Stimulated activated CD8-positive, alpha-beta memory T cell treated with anti-CD3 and anti-CD28 coated beads, Interleukin-15, amount 100 ng/mL, for 48 hours (primary cell): ENCODE measurements at places on chromosomes 5 and 9.

DNA sequence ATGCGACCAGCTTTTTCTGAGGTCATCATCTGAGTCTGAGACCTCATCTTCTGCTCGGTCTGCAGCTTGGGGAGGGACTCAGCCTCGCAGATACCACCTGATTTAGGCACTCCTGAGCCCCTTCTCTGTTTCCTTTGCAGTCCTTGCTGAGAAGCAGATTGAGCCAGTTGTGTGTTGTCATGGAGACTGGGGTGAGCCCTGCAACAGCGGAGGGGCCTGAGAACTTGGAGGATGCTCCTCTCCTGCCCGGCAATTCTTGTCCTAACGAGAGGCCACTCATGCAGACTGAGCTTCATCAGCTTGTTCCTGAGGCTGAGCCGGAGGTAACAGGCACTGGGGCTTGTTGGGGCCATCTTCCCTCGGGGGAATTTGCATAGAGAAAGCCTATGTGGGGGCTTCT lies 19.2 kb downstream of the TEX53 start:
- no peak for DNase-seq

DNA sequence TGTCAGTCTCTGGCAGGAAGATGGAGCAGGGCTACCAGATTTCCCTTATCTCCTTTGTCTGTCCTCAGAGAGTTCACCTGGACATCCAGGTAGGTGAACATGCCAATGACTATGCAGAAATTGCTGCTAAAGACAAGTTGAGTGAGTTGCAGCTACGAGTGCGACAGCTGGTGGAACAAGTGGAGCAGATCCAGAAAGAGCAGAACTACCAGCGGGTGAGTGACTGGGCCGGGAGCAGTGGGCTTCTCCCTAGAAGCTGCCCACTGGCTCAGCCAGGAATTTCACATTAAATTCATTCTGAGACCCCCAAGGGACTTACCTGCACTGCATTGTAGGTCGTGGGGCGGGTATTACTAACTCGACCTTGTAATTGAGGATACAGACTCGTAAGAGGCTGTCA lies 2.1 kb downstream of the TMED9 start:
- no peak for DNase-seq

DNA sequence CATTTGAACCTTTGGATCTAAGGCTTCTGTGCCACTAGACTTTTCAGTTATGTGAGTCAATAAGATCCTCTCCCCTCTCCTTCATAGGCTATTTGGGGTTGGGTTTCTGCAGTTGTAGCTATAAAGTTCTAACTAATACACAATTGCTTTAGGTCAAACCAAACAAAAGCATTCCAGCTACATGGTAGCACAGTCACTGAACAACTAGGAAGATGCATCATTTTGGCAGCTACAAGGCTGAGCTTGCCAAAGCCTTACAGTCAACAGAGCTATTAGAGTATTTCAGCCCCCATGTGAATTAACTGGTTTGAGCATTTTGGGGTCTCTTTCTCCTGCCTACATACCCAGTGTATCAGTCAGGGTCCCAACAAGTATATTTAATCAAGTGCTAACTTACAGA lies 234.6 kb downstream of the ZNF608 start:
- DNase-seq: no peak

- no peak for DNase-seq
Measured at GRCh38 chr5:31664566-31664965, 25.6 kb downstream of the PDZD2 start.

GRCh38 chr5:127003798-127004495 lies 26.4 kb downstream of the MARCHF3 start:
- DNase-seq: no peak

GRCh38 chr5:56259002-56259511 lies 25.9 kb upstream of the ANKRD55 start:
- no peak for DNase-seq

- no peak for DNase-seq
Measured at GRCh38 chr9:86718388-86719049, 228.8 kb downstream of the GAS1 start.

DNA sequence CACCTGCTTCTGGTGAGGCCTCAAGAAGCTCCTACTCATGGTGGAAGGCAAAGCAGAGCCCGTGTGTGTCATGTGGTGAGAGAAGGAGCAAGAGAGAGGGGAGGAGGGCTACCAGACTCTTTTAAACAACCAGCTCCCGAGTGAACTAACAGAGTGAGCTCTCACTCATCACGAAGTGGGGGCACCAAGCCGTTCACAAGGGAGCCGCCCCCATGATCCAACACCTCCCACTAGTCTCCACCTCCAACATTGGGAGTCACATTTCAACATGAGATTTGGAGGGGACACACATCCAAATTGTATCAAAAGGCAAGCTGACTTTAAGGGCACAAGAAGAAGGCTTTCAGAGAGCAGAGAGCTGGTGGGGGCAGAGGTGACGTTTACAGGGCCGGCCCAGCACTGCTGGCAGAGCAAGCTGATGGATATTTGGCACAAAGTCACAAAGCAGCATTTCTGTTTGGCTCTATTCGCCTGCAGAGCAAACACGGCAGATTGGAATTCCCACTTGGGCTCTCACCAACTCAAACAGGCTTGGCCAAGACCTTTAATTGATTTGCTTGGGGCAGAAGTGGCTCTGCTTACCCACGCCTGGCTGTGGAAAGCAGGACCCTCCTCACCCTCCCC lies 20.0 kb downstream of the PITX1 start:
- no peak for DNase-seq

GRCh38 chr5:33939556-33940262 lies 3.5 kb downstream of the RXFP3 start:
- no peak for DNase-seq

DNA sequence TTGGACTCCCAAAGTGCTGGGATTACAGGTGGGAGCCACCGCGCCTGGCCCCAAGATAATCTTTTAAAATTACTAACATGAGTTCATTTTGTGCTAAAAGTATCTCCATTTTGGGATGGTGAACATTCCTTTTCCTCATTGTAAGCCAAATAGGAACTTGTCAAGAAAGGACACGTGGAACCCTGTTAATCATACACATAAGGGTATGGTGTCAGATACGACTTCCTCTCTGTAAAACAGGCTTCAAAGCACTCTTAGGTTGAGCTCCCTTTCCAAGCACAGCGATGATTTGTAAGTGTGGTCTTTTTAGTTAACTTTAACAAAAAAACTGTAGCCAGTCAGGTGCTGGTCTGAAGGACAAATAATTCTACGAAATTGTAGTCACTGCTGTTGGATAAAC lies 132.7 kb downstream of the UNC13B start:
- DNase-seq: no peak

DNA sequence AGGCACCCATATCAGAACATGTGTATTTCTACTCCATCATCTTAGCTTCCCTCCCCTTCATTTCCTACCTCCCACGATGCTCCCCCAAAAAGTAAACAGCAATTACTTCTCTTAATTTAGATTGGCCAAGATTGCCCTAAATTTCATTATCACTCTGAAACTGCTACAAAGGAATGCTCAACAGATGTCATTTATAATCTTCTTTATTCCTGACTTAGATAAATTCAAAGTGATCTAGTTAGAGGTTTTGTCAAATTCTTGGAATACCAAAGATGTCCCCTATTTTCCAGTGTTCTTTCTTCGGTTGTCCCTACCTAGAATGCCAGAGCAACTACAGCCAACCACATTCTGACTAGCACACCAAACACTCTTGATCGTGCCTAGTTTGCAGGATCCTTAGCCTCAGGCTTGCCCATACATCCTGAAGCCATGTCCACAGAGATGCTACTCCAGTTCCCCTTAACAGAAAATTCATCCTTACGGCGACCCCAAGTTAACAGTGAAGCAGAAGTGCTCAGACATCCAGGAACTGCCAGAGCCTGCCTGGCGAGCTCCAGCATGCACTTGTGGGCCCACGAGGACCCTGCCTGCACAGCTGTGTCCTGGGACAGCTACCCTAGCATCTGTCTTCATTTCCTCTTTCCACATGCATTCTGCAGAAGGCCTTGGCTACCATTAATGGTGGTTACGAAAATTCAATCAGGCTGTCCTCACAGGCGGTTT lies 31.6 kb downstream of the DAP start:
- no peak for DNase-seq

GRCh38 chr5:88769165-88769564 lies 113.8 kb downstream of the MEF2C start:
- no peak for DNase-seq

- DNase-seq: no peak
Measured at GRCh38 chr9:129580211-129580915, 40.5 kb downstream of the C9orf50 start.

DNA sequence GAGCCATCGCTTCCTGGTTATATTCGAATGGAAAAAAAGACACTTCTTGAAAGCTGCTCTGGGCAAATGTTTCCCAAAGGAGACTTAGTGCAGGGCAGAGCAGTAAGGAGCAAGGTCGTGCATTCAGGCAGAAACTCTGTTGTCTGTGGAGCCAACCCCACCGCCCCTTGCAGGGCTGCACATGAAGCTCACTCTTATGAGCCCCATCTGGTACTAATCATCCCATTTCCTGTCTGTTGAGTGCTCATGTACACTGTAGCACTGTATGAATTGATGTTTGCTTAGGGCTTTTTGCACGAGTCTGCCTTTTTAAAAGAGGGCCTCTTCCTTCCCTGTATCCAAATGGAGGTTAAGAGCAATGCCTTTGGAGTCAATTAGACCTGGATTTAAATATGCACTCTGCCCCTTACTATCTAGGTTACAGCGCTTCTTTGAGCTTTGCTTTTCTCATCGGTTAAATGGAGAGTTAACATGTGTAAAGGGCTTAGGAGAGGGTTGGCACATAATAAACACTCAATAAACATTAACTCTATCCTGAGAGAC lies 25.4 kb downstream of the HMHB1 start:
- DNase-seq: no peak

GRCh38 chr5:169649486-169649885 lies 12.4 kb downstream of the DOCK2 start:
- no peak for DNase-seq

DNA sequence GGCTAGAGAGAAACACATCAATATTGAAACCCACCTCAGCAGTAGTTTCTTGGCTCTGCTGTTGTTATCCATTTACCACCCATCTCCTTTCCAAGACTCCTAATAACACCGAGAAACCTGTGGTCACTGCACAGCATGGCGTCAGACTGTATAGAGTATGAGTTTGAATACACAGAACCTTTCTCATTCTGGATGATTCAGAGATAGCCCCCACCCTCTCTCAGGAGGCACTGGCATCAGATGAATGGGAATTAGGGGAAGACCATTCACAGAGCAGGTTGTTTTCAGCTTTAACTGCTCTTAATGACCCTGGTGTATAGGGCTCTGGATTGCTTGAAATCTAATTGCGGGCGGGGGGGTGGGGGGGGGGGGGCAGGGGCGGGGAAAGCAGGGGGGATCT lies 86.7 kb downstream of the GPR21 start:
- no peak for DNase-seq

DNA sequence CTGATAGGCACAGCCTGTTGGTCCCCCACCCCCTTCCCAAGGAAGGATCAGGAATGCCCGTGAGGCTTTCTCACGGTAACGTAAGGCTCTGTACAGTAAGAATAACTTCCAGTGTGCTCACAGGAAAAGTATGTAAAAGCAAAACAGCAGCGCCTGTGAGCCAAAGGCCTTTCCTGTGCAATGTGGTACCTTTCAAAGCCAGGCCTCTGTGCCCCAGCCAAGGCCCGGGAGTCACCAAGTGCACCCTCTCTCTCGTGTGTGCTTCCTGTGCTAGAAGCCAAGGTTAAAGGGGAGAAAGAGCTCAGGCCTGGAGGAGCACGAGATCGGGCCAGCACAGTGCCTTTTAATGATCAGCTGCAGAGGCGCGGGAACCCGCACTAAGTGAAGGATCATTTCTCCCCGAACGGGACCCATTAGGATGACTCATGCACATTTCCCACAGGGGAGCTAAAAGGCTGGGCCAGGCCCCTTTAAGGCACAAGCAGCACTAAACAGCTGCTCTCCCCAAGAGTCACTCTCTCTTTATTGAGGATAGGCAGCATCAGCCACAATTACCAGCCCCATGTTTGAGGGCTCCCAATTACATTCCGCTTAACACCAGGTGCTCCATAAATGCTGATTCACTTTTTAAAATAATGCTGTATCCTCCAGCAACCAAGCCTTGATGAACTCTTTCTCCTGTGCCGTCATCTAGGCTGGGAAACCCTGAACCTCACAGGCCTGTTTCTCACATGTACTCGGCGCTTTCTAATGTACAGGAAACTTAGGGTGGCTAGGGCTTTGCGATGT lies 42.8 kb downstream of the SHB start:
- no peak for DNase-seq

DNA sequence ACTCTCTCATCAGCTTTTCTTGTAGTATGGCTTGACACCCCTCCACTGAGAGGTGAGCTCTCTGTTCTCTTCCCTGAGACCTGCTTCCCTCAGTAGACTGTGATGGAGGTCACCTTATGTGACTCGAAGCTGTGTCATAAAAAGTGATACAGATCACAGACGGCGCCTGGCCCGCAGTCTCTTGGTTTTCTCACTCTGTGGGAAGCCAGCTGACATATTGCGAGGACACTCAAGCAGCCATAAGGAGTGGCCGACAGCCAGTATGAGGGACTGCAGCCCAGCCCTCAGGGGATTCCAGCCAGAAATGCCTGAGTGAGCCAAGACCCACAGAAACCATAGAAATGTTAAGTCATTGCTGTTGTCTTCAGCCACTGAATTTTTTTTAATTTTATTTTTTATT lies 38.0 kb downstream of the GADD45G start:
- DNase-seq: no peak

GRCh38 chr5:133026664-133027153 lies 360 bp upstream of the ZCCHC10 start:
- DNase-seq: no peak

- DNase-seq: no peak
Measured at GRCh38 chr9:136662326-136662655, 425 bp upstream of the EGFL7 start.

GRCh38 chr5:67163231-67163756 lies 33.3 kb downstream of the CD180 start:
- DNase-seq: no peak

- no peak for DNase-seq
Measured at GRCh38 chr9:95981761-95982390, 106.4 kb downstream of the ERCC6L2 start.

- no peak for DNase-seq
Measured at GRCh38 chr5:122295138-122295537, 16.9 kb upstream of the SNCAIP start.

GRCh38 chr9:99607842-99608448 lies 213.7 kb upstream of the NR4A3 start:
- no peak for DNase-seq

GRCh38 chr5:103217101-103217500 lies 41.5 kb upstream of the MACIR start:
- no peak for DNase-seq

GRCh38 chr9:72315510-72316311 lies 49.3 kb downstream of the ZFAND5 start:
- no peak for DNase-seq
